ENCODE measurements at places on chromosomes 5 and 9.

- no peak for ATAC-seq
Measured at GRCh38 chr5:137279521-137280231, 219.4 kb downstream of the SPOCK1 start.

DNA sequence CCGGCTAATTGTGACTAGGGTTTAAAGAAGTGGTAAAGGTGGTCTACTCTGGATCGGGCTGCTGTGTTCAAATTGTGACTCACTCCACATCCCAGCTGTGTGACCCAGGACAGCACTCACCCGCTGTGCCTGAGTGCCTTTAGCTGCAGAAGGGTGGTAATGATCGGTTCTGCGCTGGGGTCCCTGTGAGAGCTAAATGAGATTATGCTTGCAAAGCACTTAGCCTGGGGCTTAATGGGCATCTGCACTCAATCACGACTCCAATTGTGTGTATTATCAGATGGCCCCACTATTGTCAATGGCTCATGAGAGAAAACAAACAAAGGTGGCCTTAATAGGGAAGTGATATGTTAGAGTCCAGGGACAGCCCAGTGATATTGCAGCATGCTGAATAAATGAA, 25.1 kb upstream of the TBC1D2 start:
- ATAC-seq, result no peak

- ATAC-seq, result peak; percentile 20
Measured at GRCh38 chr9:95725045-95725444, 150.4 kb upstream of the ERCC6L2 start.

DNA sequence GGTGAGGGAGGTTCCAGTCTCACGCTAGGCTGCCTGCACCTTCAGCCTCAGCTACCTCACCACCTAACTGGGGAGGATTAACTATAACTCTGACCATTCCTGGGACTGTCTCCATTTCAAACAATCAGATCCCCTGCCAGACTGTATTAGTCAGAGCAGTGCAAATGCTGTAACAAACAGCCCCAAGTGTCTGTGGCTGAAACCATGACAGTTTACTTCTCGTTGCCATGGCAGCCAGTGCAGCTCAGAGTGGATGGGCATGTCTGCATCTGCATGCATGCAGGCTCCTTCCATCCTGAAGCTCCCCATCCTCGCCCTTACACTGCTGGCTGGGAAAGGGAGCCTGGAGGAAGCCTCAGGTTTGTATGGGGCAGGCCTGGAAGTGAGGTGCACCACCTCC, 86.7 kb downstream of the KCNIP1 start:
- ATAC-seq, result no peak

DNA sequence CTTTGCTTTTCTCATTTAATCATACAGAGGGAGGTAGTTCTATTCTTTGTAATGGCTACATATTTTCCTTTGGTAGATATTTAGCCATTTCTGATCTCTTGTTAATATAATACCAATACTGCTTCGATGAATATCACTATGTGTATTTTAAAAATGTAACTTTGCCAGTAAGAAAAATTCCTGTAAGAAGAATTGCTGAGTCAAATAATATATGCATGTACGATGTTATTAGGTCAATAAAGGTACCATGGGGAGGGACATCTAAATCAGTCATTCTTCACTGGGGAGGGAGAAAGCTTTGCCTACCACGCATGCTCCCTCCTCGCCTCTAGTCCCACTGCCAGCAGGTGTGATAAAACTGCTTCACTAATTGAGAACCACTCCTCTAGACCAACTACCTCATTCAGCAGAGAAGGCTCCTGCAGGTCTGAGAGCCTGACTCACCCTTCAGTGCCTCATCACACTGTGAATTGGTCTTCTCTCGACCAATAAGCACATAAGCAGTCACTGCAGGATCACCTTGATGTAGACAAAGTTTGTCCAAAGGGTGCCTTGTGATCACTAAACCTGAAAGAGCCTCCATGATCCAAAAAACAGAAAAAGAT, 56.1 kb upstream of the TBCA start:
- ATAC-seq, result no peak

GRCh38 chr9:134423749-134424148, 97.5 kb downstream of the RXRA start:
- ATAC-seq, result no peak

DNA sequence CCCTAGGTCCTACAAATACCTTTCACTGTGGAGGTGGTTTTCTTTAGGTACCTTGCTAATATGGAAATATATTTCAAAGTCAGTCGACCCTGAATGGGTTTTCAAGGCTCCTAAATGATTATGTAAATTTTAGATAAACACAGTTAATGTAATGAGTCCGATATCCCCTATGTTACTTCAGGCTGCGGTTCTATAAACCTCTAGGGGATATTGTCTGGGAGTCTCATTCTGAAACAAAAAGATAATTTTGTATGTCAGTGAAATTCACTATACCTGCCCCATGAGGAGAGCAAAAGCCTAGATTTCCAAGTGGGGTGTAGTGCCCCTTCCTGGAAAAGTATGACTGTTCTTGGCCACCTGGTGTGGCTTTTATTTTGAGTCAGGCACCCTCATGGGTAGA, 377.3 kb downstream of the ICE1 start:
- no peak for ATAC-seq

DNA sequence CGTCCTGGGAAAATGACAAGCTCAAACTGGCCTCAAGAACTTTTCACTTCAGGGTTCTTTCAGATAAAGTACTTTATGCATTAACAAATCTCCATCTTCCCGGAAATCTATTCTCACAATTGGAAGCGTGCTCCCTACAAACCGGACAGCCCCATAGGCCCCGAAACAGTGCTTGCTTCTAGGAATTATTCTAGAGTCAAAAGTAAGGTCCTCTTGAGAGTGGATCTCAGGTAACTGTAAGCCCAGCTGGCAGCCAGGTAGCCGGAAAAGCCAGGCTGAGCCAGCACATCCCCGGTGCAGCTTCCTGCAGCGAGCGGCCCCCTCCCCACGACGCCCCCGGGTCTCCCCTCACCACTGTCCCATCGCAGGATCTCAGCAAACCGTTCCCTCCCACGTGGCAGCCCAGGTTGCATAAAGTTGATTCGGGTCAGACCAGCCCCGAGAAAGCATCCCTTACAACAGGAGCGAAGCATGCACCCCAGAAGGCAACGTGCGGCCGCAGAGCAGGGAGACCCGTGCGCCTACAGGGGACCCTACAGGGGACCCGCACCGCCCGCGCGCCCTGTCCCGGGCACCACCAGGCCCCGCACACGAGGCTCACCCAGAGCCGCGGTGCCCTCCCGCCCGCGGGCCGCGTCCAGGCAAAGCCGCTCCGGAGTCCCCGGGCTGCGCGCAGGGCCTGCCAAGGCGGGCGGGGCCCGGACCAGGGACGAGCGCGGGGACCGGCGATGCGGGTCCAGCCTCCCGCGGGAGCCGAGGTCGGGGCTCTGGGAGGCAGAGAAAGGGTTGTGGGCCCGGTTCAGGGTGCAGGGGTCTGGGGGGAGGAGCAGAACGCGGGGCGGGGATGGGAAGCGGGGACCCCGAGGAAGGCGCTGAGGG, 920 bp downstream of the LPCAT1 start:
- peak; percentile 5 for ATAC-seq

- ATAC-seq, result no peak
Measured at GRCh38 chr5:127863161-127863560, 160.0 kb downstream of the CCDC192 start.

DNA sequence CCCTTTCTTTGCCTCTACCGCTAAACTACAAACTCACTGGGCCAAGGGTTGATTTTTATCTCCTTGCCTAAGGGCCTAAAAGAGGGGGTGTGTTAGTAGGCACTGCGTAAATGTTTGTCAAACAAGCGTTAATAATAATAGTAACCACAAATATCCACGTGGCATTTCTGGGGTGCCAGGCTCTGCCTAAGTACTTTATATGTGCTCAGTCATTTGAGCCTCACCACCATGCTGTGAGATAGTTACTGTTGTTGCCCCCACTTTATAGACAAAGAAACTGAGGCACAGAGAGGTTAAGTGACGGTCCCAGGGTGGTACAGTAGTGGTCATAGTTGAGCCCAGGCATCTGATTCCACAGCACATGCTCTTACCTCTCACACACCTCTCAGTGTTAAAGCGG, 52.4 kb downstream of the ERGIC1 start:
- ATAC-seq, result no peak

DNA sequence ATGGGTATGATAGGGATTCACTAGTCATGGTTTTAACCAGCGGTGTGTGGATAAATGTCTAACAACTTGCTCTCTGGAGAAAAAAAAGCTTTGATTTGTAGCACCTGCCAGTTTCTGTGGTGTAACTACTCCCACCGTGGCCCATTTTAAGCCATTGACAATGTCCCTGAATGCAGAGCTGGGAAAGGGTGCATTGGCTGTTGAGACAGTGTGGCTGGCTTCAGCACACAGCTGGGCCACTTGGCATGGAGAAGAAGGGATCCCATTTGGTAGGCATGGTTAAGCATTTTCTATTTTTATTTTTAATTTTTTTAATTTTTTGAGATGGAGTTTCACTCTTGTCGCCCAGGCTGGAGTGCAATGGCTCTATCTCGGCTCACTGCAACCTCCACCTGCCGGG, 31.5 kb upstream of the SYNPO start:
- no peak for ATAC-seq

GRCh38 chr9:35510754-35511428, 21.0 kb downstream of the RUSC2 start:
- no peak for ATAC-seq

DNA sequence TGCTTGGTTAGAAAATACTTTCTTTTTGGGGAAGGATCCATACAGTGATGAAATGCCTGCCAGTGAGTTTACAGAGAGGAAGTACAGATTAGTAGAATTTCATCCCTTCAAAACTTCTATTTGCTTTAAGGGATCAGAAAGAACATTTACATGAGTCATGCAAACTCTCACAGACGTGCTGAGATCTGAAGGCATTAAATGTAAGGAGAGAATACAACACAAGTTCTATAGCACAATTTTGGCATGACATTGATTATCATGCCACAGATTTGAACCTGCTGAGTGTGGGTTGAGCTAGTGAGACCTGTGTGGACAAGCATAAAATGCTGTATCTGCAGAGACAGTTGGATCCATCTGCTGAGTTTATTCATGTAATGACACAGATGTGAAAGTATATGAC, 613.6 kb upstream of the SEMA6A start:
- no peak for ATAC-seq

- no peak for ATAC-seq
Measured at GRCh38 chr5:62980884-62981283, 402.3 kb downstream of the LRRC70 start.

- no peak for ATAC-seq
Measured at GRCh38 chr9:88932766-88933165, 58.5 kb upstream of the S1PR3 start.

- no peak for ATAC-seq
Measured at GRCh38 chr5:66701244-66701643, 105.1 kb downstream of the MAST4 start.

- ATAC-seq, result no peak
Measured at GRCh38 chr9:131418143-131419025, 24.5 kb downstream of the PRRC2B start.

GRCh38 chr5:52673495-52673894, 114.2 kb upstream of the ITGA1 start:
- no peak for ATAC-seq

DNA sequence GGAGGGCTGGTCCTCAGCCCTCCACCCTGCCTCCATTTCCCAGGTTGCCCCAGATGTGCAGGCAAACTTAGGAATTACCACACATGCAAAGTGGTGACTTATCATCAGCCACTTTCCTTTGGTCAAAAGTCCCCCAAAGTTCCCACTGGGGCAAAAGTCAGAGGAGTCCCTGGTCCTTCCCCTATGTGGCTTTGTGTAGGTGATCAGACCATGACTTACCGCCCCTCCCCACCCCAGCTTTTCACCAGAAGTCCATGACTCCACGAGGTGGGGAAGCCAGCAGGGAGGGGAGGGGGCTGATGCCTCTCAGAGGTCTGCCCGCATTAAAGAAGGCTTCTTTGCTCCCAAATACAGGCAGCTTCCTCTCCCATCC, 5.8 kb downstream of the TRAF1 start:
- ATAC-seq, result peak; percentile 10

DNA sequence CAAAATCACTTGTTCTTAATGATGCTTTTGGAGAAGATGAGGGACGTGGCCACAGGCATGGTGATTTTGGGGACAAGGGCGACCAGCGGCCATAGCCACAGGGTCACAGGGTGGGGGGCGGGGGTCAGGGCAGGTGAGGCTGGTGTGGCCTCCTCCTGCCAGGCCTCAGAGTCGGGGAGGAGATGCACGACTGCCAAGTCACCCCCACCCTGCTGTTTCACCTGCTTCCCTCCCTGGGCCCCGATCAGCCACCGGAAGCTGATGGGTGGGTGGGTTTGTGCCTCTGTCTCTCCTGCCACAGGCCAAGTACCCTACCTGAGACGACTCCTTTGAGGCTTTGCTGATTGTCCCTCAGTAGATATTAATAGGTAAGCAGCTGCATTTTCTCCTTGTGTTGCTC, 199.3 kb downstream of the PAX5 start:
- no peak for ATAC-seq

DNA sequence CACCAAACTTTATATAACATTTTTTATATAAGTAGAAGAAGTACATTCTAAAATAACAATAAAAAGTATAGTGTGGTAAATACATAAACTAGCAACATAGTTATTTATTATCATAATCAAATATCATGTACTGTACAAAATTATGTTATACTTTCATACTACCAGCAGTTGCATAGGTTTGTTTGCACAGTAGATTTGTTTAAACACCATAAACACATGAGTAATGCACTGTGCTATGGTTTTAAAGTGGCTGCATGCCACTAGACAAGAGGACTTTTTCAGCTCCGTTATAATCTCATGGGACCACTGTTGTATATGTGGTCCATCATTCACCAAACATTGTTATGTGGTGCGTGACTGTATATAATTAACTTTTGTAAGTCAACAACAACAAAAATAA, 137.6 kb downstream of the DRD1 start:
- no peak for ATAC-seq

DNA sequence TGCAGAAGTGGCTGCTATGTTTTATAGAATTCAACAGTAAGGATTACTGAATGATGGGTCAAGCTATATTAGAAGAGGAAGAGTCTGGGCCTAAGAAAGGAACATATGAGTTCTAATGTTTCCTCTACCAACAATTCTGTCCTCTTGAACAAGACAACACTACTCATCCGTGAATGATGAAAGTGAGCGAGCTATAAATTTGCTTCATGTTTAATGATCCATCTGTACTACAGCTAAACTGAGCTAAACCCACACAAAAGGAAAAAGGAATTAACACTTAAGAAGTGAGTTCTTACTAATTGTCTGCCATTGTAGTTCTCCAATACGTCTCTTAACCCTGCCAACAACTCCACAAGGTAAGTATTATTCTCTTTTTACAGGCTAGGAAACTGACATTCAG, 204.4 kb downstream of the GLIS3 start:
- ATAC-seq, result no peak

DNA sequence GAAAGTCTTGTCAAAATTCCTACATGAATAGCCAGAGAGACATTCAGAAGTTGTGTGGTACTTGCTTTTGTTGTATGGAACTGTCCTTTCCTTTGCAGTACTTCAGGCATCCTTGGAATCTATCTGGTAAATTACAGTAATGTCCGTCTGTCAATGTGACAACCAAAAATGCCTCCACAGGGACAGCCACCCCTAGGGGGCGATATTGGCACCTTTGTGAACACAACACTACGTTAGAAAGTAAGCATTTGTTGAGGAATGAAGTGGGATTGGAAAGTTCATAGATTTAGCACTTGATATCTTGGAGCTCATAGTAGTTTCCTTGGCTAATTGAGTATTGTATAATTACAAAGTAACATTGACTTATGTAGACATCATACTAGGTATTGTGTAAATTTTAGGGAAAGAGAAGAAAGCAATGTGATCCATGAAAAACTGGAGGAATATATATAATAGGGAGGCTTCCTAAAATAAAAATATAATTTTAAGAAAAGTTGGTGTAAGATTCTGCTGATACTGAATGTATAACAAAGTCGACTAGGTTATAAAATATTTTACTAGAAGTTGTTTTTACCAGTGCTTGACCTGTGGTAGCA, 32.7 kb downstream of the TMEFF1 start:
- ATAC-seq, result no peak
